ENCODE measurements at places on chromosomes 2 and 18.

DNA sequence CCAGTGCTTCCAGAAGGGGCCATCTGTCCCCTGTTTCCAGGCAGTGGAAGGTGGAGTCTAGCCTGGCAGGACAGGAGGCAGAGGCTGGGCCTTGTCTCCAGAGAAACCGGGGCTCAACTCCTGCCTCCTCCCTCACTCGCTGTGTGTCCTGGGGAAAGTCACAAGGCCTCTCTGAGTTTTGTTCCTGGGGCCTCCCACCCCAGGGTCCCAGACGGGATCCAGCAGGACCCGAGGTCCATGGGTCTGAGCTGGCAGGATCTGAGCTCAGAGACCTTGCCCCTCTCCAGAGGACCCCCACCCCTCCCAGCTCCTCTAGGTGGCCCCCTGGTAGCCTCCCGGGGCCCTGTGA is 72.2 kb upstream of the TAF1B start:
- DNase-seq, result no peak

DNA sequence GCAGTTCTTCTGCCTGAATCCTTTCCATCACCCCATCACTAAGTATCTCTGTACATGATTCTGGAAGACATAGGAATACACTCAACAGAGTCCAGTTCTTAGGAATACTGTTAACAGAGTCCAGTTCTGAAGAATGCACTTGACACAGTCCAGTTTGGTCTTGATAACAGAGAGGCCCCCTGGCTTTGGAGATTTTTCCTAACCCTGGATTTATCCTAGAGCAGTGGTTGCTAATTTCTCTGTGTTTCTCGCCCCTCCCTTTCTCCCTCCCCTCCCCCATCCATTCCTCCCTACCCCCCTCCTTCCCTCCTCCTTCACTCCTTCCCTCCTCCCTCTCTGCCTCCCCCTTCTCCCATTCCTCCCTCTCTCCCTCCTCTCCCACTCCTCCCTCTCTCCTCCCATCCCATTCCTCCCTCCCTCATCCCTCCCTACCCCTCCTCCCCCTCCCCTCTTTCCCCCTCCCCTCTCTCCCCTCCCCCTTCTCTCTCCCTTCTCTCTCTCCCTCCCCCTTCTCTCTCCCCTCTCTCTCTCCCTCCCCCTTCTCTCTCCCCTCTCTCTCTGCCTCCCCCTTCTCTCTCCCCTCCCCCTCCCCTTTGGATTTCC is 105.4 kb downstream of the RTN4 start:
- no peak for DNase-seq

- DNase-seq, result no peak
Observed at GRCh38 chr2:51534166-51534565, 502.2 kb upstream of the NRXN1 start.

DNA sequence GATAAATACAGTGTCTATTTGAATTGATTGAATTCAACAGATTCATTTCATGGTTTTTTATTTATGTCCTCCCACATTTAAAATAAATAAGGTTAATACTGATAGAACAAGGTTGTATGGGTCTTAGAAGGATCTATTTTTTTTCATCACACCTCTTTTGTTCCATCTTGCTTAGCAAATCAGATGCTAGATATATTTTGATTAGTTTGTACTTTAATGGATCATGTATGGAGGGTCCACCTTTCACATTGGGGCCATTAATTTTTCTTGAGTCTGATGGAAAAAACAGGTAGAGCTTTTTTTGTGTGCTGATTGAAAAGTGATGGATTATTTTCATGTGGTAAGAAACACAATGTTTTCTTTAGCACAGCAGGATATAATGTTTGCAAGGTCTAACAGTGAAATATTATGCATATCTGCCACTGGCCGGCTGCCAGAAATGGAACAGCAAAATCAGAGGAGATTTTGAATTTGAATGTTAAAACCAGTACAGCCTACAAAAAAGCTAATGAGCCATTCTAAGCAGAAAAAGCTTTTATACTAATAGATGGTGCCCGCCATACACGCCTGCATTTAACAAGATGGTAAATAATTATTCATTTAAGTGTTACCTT is 188.1 kb upstream of the ETAA1 start:
- DNase-seq, result no peak

- DNase-seq, result no peak
Observed at GRCh38 chr2:136638193-136638592, 127.2 kb upstream of the THSD7B start.

DNA sequence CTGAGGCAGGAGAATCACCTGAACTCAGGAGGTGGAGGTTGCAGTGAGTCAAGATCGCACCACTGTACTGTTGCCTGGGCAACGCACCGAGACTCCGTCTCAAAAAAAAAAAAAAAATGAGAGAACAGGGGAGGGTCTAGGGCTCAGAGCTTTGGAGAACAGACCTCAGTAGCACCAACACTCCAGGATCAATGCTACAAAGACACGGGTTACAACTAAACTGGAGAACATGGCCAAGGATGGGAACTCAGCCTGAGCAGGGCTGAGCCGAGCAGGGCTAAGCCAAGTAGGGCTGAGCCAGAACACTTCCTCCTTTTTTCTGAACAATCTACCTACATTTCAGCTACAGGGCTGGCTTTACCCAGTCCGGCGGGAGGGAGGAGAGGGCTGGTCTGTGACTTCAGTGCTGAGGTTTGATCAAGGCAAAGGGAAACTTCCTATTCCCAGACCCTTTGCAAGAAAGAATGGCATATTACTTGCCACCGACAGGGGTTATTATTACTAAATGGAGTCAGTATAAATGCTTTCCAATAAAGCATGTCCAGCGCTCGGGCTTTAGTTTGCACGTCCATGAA is 2.9 kb upstream of the CASP8 start:
- peak; percentile 75 for DNase-seq

DNA sequence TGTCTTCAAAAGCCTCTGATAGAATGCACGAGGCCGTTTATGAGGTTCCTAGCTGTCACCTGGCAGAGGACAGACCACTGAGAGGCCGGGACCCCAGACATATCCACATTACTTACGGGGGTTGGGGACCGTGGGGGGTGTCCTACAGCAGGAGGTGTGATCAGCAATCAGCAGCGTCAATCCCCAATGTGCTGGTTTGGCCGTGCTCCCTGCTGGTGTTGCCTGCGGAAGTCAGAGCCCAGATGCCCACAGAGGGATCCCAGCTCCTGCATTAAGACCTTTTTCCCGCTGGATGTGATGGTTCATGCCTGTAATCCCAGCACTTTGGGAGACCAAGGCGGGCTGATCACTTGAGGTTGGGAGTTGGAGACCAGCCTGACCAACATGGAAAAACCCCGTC is 20.8 kb upstream of the SP5 start:
- no peak for DNase-seq

Data from CD14-positive monocyte (primary cell).